ENCODE measurements at places on chromosomes 13 and 19.

DNA sequence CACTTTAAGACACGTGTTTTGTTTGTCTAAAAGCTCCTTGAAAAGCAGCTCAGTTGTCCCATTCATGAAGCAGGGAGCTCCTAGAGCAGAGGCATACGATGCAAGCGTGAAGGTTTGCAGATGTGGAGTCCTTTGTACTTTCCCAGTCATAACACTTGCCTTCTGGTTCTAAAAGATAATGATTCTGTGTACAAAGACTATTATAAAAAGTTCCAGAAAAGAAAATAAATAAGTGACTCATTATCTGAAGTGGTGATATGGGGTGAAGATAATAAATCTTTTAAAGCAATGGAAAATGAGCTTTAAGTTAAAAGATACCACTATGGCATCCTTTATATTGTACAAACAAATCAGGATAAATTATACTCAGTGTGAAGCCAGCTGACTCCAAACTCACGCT, 569.9 kb downstream of the MYO16 start:
- no peak for DNase-seq

GRCh38 chr13:73722120-73722519, 412.1 kb downstream of the KLF12 start:
- DNase-seq = no peak

DNA sequence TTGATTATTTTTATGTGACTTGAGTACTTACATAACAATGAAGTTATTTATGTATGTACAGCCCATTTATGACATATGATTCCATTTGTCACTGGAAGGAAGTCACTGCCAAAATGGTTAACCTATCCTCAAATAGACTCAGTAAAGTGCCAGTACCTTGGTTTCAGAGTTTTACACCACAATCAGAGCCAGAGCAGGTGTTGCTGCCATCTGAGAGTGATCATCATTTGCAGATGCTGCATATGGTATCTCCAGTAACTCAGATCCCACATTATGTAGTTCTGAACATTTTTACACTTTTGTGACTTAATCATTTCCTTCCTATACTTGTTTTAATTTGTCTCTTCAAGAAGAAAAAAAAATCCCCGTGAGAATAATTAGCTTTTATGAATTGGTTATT, 313.3 kb downstream of the HS6ST3 start:
- DNase-seq = no peak

GRCh38 chr19:49017666-49018351, 918 bp upstream of the LHB start:
- DNase-seq = no peak

DNA sequence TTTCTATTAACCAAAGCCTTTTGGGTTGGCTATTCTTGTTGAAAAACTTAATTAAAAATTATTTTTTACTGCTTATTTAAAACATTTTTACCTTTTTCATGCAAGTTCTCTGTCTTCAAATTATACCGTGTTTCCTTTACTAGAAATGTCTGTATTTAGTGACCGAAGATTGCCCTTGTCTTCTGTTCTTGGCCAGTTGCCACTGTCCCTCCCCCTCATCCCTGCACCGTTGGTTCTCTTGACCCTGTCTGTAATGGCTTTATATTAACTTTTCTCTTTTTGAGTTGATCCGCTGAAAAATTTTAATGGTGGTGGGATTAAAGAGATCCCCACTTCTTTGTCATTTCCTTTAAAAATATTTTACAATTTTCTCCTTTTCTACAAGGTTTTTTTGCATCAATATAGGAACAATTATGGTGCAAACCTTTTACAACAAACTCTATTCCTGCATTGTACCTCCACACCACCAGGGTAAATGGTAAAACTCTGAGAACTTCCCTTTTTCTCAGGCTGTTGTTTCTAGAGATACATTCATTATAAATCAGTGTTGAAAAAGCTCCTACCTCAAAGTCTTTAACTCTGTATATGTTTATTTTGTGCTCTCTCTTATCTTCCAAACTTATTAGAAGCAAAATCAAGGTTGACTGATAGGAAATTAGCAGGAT, 12.9 kb upstream of the RNF113B start:
- DNase-seq = no peak

DNA sequence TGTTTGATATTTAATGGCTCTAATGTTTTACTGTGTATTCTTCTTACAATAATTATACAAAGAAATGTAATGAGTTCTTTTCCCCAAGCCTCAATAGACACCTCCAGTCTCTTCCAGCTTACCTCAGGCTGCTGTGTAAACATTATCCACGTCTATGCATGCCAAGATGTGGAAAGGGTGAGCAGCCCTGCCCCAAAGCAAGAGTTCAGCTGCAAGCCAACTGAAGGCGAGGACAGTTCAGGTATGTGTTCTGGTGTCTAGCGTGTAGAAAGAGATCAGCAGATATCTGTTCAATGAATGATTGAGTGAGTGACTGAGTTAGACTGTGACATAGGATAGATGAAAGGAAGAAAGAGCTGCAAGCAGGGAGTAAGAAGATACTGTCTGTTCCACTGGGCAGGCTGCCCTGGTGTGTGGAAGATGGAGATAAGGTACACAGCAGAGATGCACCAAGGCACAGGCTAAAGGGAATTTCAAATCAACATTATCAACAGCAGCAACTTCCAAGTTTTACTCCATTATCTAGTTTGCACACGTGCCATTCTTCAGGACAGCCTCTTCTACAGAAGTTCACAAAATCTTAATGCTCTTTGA, 66.0 kb downstream of the LATS2 start:
- DNase-seq = no peak

DNA sequence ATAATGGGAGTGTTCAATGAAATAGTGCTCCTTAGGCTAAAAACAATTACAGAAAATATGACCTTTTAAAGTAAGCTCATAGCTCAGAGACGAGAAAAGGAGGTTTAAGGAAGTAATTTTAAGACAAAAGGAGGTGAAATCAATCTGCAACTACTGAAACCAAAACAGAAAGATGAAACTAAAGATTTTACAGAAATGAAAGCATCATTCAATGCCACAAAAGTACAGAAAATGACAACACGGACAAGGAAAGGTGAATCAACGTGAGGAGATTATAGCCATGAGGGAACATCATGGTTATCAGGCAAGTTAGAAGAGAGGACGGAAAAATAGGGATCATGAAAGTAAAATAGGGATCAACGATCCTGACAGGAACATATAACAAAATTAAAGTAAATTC, 745.2 kb downstream of the PCDH17 start:
- no peak for DNase-seq

DNA sequence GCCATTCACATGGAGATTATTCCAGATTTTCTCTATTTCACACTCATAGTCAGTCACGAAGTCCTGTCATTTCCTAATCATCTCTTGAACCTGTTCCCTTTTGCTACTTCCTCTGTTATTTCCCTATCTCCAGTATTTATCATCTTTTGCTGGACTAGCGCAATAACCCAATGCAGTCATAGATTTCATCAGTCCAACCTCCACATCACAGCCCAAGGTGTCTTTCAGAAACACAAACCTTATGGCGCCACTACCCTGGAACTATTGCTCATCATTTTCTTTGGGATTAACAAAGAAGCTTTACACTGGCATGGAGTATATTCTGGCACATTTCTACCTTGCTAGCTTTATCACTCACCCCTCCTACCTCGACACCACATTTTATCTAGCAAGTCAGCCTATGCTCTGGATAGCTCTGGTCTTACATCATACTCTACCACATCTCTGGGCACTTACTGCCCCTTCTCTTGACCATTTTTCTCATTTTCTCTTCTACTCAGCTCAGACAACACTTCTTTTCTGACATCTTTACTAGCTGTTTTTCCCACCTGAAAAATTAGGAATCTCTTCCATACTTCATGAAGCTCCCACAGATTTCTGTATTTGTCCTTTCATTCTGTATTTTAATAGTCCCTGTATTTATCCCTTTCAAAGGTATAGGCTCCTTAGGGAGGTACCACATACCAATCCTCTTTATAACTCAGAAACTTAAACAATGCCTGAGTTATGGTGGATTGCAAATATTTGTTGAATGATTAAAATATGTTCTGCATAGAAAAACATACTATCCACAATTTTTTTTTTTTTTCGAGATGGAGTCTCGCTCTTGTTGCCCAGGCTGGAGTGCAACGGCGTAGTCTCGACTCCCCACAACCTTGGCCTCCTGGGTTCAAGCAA, 534.7 kb downstream of the KLF12 start:
- DNase-seq = no peak

Measured in Jurkat, Clone E6-1 (cell line).